ENCODE measurements at places on chromosomes 11 and 22.

- DNase-seq: no peak
Observed at GRCh38 chr11:119426142-119426541, 3.2 kb upstream of the THY1 start.

DNA sequence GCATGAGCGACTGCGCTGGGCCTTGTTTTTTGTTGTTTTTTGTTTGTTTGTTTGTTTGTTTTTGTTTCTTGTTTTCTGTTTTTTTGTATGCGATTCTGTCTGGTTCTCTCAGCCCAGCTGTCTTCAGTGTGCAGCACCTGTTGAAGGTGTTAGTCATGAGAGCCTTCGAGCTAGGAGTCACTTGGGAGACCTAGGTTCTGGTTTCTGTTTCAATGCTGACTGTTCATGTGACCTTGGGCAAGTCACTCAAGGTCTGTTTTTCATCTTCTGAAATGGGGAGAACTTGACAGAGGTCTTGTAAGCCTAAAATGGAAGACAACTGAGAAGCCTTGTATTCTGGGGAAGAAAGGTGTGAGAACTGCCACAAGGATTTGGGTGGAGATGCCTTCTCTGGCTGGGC, 1.8 kb downstream of the DCPS start:
- DNase-seq: no peak

- no peak for DNase-seq
Observed at GRCh38 chr22:21030621-21031544, 1.5 kb downstream of the SLC7A4 start.

GRCh38 chr22:49353235-49353634, 474.4 kb downstream of the BRD1 start:
- no peak for DNase-seq

DNA sequence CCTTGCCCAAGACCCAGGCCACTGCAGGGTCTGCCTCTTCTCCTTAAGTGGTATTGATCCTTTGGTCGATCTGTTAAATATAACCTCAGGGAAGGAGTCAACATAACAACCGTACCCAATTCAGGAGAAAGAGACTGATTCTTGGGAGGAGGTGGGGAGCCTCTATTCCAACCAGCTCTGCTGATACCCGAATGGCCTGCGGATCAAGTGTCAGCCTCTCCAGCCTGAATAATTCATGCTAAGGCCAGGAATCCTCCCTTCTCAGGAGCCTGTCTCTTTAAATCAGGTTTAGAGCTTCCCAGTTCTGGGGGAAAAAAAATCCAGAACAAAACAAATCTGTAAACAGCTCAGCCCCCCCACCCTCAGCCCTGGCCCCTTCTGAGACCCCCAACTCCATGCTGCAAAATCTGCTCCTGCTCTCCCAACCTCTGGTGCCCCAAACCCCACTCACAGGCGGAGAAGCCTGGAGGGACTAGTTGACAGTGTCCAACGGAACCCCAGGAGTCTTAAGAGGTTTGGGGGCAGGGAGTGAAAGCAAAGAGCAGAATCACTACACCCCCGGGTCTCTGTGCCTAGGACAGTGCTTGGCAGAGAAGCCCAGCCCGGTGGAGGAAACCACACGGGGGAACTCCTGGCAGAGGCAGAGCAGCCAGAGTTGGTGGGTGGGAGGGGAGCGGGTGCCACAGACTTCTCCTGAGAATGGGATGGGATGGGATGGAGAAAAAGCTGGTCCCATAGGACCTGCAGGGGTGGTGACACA, 863 bp upstream of the TPBGL start:
- DNase-seq: no peak

GRCh38 chr11:117724104-117724503, 72.9 kb downstream of the DSCAML1 start:
- DNase-seq: no peak

- DNase-seq: no peak
Observed at GRCh38 chr11:70692131-70692530, 293.8 kb downstream of the CTTN start.

DNA sequence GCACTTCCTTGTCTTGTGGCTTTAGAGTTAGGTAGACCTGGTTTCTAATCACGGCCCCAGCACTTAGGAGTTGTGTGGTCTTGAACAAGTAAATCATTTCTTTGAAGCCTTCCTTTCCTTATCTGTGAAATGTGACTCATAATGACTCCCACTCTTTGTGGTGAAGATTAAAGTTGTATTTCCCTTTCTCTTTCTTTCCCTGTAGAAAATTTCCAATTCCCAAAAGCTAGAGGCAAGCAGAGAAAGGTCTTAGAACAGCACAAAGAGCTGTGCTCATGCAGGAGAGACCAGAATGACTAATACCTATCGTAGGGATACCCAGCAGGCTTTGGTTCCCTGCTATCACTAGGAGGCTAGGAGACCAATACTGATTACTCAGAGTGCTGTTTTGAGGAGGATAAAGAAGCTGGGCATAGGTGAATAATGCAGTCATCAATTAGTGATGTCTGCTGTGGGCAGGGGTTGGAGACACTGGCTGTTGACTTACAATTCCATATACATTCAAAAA, 270.7 kb upstream of the SYN3 start:
- DNase-seq: no peak

- DNase-seq: no peak
Observed at GRCh38 chr22:37062376-37062675, 10.8 kb downstream of the KCTD17 start.

DNA sequence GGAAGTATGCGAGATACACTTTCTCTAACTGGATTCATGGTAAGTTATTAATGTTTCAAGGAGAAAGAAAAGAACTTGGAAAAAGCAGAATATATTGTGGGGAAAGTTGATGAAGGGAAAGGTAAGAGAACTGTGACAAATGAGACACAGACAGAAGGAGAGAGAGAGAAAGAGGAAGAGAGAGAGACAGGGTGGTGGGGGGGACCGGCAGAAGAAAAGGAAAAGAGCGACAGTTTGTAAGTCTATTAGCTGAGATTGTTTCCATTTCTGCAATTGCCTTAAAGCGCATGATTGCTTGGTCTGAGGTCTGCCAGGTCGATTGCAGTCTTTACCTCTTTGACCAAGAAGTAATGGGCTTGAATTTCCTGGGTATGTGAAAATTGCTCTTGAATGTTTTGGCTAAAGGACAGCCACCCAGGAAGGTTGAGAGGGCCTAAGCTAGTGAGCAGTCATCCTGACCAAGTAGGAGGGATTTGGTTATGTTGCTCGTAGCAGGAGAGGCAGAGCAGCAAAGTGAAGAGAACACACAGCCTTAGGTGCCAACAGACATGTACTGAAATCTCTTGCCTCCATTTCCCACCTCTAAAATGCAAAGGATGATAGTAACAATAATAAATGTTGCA, 23.6 kb upstream of the TMA7B start:
- DNase-seq: no peak

- DNase-seq: no peak
Observed at GRCh38 chr11:80010536-80010935, 569.7 kb upstream of the TENM4 start.

GRCh38 chr22:43745411-43745770, 66.7 kb downstream of the EFCAB6 start:
- no peak for DNase-seq

DNA sequence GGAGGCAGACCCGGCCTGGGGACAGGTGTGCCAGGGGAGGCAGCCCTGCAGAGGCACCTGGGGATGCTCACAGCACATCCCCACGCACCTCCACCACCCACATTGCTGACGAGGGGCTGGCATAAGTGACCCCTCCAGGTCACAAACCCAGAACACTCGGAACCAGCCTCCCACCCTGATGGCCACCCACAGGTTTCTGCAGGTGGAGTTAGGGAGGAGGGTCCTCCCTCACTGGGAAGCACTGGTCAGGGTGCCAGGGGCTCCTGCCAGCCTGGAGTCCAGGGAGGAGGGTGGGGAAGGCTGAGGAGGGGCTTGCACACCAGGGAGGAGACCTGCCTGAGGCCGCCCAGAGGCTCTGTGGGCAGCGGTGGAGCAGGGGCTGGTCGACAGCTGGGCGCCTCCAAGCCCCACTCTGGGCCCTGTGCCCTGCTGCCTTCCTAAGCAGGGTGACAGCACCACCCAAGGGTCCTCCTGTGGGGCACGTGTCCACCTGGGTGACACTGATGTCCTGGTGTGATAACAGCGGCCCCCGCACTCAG, 51.0 kb upstream of the CARS1 start:
- DNase-seq: no peak

GRCh38 chr11:117583063-117583801, 213.8 kb downstream of the DSCAML1 start:
- no peak for DNase-seq

- no peak for DNase-seq
Observed at GRCh38 chr11:95605271-95605940, 184.2 kb downstream of the FAM76B start.

GRCh38 chr22:27752771-27753170, 48.8 kb downstream of the MN1 start:
- DNase-seq: peak; percentile 37

DNA sequence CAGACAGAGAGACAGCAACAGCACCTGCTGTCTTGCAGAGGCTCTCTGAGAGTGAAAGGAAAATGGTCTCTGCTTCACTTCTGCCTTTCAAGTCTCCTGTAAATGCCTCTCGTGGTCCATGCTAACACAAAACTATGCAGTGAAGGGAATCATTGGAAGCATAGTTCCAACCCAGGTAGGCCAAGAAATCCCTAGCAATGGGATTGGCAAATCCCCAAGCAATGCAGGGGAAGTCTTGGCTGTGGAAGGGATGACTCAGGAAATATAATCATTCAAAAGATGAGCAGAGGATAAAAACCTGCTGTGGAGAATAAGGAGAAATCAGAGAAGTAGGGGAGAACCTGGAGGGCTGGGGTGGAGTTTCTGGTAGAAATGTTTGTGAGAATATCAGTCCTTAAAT, 216.1 kb upstream of the ZBED5 start:
- DNase-seq: no peak

DNA sequence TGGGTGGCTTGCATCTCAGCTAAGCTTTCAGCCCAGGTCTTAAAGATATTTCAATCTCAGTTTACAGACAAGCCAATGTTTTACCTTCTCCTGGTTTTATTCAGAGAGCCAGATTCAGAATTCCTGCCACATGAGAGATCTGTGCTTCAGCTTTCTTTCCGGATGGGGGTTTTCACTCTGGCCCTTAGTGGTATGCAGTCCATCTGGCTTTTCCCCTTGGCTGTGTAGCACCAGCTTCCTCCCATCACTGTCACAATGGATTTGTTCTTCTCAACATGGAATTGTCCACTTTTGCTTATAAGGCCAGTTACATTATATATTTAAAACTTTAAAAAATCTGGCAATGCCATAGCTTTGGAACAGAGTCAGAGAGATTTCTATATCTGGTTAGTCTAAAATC, 303.9 kb downstream of the ETS1 start:
- DNase-seq: no peak

DNA sequence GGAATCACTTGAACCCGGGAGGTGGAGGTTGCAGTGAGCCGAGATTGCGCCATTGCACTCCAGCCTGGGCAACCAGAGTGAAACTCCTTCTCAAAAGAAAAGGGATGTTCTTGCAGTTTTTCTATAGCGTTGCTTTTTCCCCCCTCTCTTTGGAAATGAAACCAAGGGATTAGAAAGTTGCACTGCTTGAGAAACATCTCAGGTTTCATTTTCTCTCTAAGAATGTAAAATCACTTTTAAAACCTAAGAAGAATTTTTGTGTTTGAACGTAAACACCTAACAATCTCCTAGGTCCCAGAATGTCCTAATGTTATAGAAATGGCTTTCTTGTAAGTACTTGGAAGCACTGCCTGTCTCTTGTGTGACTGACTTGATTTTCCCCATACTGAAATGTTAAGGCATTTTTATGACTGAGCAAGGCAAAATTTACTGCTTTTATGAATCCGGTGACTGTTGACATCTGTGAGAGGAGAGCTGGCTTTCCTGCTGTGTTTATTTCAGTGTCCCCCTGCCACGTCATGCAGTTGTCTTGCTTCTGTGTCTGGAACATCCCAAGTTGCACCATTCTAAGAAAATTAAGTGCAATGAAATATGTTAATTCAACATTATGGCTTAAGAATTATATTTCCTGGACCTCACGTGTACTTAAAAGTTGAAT, 37.7 kb downstream of the NF2 start:
- peak; percentile 80 for DNase-seq

DNA sequence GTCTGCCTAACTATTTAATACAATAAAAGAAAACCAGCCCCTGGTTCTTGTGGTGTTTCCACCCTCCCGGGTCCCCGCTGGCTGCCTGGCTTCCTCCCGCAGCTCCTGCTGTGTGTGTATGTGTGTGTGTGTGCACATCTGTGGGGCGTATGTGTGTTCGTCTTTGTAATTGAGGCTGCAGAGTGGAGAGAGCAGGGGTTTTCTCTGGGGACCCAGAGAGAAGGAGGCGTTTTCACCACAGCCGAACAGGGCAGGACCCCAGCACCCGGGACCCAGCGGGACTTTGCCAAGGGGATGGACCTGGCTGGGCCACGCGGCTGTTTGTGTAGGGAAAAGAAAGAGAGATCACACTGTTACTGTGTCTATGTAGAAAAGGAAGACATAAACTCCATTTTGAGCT, 42.7 kb downstream of the IGLL1 start:
- DNase-seq: no peak

- no peak for DNase-seq
Observed at GRCh38 chr11:72225411-72225951, 914 bp downstream of the INPPL1 start.

DNA sequence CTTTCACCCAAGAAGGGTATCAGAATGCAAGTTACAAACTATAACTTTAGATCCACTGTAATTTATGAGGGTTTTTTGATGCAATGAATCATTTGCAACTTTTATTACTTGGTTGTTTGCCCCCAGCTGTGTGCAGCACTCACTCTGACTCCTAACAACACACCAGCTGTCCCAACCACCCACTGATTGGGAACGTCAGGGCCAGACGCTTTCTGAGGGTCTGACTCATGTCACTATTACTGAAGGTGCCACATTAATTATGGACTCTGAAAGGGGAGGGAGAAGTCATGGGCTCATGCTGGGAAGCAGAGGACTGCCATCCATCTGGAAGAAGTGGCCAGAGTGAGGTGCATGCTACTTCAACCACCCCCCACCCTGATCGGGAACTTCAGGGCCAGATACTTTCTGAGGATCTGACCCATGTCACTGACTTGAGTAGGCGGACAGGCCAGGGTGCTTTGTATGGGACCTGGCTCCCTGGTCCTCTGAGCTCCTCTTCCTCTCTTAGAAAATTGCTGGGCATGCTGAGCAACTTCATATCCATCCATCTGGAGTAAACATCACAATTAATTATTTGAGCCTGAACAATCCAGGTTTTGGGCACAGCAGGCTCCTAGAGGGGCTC, 44.9 kb upstream of the DRD2 start:
- no peak for DNase-seq

- DNase-seq: no peak
Observed at GRCh38 chr11:2665526-2666400, 34.0 kb downstream of the KCNQ1OT1 start.
